ENCODE measurements at places on chromosomes 5 and 9.

DNA sequence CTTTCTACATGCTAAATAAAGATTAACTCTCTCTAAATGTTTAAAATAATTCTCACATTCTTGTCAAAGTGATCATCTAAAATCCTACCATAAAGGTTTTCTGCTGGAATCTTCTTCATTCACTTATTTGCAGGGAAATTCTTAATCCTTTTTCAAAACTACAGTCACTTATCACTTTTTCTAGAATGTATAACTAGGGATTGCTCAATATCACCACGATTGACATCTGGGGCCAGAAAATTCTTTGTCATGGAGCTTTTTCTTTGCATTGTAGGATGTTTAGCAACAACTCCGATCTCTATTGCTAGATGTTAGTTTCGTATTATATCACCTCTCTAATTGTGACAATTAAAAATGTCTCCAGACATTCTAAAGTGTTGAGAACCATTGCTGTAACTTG, 344.9 kb upstream of the PIK3R1 start:
- DNase-seq, result no peak

DNA sequence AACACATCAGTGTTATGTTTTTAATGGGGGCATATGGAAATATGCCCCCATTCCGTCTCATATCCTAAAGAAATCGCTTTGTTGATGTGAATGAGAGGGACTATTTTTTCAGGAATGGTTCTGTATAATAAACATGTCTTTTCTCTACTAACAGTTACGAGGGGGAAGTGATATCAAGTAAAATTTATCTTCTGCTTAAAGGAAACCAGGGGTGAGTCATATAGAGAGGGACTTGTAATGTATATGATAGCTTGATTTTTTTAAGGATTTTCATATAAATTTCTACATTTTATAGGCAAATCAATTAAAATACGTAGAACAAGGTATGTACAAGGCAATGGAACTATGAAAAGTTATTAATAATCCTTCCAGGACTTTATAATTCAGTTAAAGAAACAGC, 207.1 kb downstream of the SEMA5A start:
- no peak for DNase-seq

- DNase-seq, result no peak
Measured at GRCh38 chr5:72238712-72239445, 81.2 kb downstream of the MRPS27 start.

DNA sequence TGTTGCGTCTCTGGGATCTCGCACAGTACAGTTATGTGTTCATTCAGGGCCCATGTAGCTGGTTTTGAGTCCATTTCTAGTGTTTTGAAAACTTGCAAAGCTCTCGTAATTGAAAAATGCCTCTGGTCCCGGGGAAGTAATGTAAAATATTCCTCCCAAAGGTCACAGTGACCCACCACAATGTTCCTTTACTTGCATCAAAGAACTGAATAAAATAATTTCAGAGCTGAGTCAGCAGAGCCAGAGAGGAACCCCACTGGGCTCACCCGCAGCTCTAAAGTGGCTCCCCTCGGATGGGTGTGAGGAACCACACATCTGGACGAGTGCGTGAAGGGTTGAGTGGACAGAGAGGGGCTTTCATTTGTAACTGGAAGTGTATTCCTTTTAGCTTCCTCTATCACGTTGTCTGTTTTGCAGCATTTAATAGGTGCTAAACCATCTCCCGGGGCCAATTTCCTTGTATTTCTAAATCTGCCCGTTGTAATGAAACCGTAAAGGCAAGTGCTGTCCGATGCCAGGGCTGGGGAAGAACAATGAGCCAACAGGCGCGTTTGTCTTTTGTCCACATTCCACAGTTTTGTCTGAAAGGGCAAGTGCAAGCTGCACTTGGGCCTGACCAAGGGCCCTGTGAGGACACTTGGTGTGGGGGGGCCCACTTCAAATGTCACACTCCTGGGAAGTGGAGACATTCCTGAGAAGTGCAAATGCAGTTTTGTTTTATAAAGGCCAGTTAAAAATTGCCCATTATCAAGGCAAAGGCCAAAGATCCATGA, 29.9 kb downstream of the COL5A1 start:
- DNase-seq, result no peak

- no peak for DNase-seq
Measured at GRCh38 chr5:150573867-150574817, 66.2 kb downstream of the NDST1 start.

GRCh38 chr9:8727191-8727590, 927.6 kb upstream of the DMAC1 start:
- no peak for DNase-seq

- no peak for DNase-seq
Measured at GRCh38 chr5:1412163-1412562, 33.1 kb downstream of the SLC6A3 start.

DNA sequence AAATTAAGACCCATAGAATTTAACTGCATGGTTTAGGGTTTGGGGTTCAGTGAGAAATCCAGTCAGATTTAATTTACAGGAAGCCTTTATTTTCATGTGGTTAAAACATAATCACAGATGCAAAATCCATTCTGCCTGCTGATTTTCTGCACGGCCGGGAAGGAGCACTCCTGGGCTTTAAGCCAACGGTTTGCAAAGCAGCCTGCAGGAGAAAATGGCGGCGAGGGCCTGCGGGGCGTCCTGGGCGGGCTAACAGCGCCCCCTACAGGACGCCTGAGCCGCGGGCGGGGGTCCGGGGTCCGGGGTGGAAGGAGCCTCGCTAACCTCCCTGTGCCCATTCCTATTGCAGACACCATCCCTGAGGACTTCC, 47.6 kb downstream of the THBS4 start:
- peak; percentile 57 for DNase-seq

- no peak for DNase-seq
Measured at GRCh38 chr5:157166214-157167213, at the start of gene GARIN3. Gene GARIN3 (minus strand): TSS chr5:157166264. CDS start chr5:157166168, 96 bp downstream.

- no peak for DNase-seq
Measured at GRCh38 chr5:139215107-139215975, 17.2 kb upstream of the SIL1 start.

- DNase-seq, result no peak
Measured at GRCh38 chr5:160480652-160481051, 59.0 kb downstream of the PTTG1 start.

DNA sequence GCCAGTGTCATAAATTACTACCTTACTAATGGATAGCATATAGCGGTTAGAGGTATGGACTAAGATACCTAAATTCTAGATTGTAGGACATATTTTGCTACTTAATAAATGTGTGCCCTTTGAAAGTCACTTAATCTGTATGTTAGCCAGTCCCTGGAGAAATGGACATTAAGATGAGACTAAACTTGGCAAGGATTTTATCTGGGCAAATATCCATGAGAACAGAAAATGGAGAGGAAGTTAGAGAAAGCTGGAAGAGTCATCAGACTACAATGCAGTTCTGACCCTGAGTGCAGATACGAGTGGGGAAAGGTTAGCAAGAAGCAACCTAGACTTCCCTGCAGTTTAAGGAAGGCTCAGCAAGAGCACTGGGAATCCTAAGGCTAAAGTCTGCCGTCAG, 33.0 kb downstream of the TBCA start:
- no peak for DNase-seq

GRCh38 chr5:57718155-57718554, 235.5 kb upstream of the ACTBL2 start:
- no peak for DNase-seq

GRCh38 chr9:3954331-3955304, 345.2 kb downstream of the GLIS3 start:
- no peak for DNase-seq

- DNase-seq, result no peak
Measured at GRCh38 chr5:132667309-132667708, 6.5 kb upstream of the IL4 start.

- no peak for DNase-seq
Measured at GRCh38 chr5:108763222-108763916, 15.7 kb downstream of the FER start.

DNA sequence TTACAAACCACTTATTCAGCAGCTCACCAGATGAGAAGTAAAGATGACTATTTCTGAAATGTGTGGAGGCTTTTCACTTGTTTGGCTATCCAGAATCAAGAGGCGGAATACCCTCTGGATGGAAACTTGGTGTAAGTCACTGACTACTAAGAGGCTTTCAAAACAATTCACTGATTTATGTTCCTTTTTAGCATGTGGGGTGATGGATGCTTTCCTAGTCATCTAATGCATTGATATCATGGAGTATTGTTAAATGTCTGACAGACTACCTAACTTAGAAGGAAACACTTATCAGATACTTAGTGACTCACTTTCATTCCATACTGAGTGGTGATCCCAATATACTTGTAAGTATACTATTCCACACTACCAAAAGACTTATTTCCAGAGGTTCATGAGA, 141.4 kb downstream of the PLK2 start:
- DNase-seq, result no peak

DNA sequence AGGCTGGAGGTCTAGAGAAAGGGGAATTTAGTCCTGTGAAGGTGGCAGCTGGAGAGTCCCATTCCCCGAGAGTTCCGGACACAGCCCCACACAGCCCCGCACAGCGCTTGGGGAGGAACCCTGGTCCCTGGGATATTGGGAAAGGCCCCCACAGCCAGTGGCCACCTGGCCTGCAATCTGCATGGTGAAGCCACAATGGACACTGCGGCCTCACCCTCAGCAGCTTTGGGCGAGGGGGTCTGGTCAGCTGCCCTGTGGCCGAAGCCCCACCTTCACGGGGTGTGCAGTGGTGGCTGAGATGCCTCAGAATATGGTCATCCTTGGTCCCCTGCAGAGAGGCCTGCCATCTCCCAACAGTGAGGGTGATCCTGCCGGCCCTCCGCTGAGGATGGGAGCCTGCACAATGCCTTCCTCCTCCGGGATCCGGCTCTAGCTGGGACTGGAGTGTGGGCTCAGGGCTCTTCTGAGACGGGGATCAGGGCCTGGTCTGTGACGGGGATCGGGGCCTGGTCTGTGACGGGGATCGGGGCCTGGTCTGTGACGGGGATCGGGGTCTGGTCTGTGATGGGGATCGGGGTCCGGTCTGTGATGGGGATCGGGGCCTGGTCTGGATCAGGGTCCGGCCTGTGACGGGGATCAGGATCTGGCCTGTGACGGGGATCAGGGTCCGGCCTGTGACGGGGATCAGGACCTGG, 33.3 kb upstream of the TMEM250 start:
- DNase-seq, result no peak

DNA sequence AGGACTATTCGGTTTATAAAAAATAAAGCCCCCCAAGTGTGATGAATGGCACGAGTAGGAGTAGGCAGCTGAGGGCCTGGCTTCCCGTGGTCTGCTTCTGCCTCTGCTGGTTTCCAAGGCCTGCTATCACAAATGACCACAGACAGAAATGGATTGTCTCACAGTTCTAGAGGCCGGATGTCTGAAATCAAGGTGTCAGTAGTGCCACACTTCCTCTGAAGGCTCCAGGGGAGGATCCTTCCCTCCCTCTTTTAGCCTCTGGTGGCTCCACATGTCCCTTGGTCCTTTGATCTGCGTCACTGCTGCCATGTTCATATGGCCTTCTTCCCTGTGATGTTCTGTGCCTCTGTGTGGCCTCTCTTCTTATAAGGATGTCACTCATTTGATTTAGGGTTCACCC, 15.1 kb downstream of the PRKACG start:
- no peak for DNase-seq

DNA sequence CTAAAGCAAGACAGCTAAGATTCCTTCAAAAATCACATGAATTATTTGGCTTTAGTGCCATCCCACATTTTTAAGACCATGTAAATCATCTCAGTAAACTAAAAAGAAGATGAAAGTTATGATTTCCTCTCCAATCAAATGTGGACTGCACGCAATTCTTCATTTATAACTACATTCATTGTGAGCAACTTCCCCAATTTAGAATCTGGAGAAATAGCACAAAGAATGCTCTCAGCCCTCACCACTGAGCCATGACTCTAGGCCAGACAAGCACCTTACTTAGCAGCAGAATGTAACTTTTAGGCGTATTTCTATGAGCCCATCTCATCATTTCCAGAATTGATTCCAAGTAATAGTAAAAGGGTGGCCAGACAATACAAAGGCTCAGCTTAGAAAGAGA, 616.6 kb downstream of the TLE1 start:
- DNase-seq, result no peak

GRCh38 chr5:171307789-171308452, 1.1 kb upstream of the TLX3 start:
- no peak for DNase-seq

DNA sequence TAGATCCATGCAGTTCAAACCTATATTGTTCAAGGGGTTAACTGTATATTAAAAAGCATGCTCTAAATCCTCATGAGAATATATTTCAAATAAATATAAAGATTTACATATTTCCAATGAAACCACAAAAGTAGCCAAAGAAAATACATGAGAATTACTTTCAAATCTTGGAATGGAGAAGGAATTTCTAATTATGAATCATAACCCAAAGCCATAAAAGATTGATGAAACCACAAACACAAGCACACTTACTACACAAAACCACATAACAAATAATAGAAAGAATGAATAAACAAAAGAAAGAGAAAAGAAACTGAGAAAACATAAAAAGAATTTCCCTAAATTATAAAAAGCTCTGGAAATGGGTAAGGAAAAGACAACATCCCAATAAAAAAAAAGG, 16.0 kb downstream of the ERP44 start:
- no peak for DNase-seq

DNA sequence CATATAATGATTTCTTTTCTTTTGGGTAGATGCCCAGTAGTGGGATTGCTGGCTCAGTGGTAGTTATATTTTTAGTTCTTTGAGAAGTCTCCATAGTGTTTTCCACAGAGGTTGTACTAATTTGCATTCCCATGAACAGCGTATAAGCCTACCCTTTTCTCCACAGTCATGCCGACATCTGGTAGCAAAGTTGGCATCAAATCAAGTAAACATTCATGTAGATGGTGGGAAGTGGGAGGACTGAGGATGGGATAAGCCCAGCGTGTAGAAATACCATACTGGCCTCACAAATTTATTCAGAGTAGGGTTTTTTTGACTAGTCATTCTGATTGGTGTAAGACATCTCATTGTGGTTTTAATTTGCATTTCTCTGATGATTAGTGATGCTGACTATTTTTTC, 115.4 kb downstream of the EGFLAM start:
- DNase-seq, result no peak

GRCh38 chr9:133841167-133841812, 103.1 kb upstream of the SARDH start:
- no peak for DNase-seq
